ENCODE measurements at places on chromosomes 5 and 9.

GRCh38 chr5:132266031-132266835 lies 8.7 kb downstream of the PDLIM4 start:
- DNase-seq = no peak

DNA sequence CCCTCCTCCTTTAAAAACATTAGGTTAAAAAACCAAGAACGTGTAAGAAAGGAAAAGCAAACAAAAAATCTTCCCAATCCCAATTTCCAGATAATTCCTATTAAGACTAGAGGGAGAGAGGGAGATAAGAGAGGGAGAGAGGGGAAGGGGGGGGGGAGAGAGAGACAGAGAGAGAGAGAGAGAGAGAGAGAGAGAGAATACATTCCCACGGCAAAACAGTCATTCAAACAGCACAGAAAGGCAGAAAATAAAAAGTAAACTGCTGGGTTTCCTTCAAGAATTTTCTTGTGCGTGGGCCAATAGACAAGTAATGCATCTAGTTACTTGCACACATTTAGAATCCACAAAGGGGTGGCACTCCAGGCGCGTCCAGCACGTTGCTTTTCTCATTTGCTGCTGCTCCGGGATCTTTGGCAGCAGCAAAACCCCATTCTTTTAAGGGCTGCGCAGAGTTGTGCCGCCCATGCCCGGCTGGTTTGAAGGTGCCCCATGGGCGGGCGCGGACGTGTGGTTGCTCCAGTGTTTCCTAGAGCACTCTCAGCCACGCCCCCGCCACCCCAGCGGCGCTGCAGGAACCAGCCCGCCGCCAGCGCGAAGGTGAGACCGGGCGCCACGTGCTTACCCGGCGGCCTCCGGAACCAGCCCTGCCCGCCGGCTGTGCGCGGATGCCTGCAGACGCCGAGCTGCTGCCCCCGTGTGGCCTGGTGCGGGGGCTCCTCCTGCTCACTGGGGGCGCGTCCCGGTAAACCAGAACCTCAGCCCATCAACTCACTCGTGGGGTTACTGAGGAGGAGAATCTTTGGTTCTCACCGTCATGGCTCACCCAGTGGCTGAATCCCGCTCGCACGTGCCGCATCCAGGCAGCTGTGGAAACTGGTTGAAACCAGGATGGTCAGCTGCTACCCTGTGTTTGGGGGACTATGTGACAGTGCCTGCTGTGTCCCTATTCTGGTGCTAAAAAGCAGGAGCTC lies 44.6 kb downstream of the STC2 start:
- DNase-seq = peak; percentile 48

DNA sequence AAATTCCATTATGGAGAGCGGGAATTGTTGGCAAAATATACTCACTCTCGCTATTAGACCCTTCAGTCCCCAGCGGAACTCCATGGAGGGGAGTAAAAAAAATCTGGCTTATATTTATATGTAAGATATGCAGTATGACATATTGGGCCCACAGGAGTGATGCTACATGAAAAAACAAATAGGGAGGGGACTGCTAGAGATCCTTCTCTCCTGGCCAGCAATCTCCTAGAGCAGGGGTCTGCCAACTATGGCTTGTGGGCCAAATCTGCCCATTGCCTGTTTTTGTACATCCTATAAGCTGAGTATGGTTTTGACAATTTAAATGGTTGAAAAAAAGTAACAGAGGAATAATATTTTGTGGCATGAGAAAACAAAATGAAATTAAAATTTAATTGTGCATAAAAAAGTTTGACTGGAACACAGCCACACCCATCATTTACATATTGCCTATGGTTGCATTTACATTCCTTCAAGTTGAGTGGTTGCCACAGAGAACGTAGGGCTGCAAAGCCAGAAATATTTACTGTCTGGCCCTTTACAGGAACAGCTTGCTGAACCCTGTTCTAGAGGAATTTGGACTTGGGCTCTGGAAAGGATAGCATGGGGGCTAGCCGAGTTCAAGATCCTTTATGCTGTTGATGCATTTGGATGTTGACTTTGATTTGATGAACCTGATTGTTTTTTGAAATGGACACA lies 197.3 kb upstream of the CLINT1 start:
- DNase-seq = no peak

DNA sequence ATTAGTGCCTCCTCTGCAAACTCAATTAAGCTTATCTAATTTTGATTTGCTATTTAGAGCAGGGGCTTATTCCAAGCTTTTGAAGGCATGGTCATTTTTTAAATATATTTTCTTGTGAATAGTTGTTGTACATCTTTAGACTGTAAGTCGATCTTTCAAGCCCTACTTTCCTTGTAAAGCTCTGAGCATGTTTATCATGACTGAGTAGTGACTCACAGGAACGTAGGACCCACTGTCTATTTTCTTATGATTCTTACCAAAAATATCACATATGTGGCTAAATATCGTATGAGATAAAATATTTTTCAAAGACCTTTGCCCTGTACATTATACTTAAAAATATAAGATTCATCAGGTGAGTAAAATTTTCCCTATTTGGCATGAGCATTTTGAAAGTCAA lies 440.4 kb upstream of the GRIN3A start:
- DNase-seq = no peak

DNA sequence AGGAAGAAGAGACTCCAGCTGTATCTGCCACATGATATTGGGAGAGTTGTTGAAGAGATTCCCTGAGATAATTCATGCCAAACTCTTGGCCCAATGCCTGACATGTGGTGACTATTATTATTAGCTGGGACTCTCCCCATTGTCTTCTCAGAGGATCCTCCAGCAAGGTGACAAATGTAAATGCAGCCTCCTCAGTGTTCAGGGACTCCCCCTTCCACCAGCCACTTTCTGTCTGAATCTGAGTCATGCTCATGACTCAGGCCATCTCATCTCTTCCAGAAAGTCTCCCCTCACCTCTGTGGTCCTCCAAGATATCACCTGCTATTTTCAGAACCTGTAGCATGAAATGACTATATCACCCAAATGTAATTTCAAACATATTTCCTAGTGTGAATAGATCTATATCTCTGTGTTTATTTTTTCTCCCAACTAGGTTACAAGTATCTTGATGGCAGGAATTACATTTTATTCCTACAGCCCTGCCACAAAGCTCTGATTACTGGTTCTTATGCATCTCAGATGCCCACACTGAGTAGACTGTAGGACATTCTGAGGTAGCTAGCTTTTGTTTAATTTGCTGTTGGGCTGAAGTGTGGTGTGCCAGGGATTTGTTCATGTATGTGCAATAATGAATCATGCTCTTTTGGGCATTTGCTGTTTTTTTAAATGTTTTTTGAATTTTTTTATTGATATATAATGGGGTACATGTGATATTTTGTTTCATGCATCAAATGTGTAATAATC lies 126.6 kb upstream of the IL12B start:
- peak; percentile 31 for DNase-seq

DNA sequence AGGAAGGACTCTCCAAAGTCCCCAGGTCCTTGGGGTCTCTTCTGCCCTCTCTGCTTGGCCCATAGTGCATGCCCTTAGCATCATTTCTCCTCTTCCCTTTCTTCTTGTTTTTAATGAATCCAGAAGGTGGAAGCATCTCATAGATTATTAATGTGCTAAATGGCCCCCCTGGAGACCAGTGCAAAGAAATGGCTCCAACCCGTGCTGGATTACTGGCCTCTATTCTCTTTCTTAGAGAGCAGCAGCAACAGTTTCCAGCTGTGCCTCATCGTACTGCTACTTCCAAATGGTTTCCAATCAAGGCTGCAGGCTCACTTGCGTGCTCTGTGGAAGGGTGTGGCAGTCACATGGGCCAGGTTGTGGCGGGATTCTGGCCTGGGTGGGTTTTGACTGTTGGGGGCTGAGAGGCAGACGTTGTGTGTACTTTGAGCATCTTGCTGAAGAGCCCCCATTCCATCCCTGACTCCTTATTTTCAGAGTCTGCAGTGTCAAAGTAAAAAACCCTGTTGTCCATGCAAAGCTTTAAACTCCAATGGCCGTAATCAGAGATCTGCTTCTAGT lies 139.7 kb downstream of the GABBR2 start:
- DNase-seq = no peak

GRCh38 chr5:39732166-39732565 lies 307.4 kb upstream of the DAB2 start:
- DNase-seq = no peak

GRCh38 chr9:19967888-19968459 lies 179.1 kb upstream of the SLC24A2 start:
- DNase-seq = no peak

DNA sequence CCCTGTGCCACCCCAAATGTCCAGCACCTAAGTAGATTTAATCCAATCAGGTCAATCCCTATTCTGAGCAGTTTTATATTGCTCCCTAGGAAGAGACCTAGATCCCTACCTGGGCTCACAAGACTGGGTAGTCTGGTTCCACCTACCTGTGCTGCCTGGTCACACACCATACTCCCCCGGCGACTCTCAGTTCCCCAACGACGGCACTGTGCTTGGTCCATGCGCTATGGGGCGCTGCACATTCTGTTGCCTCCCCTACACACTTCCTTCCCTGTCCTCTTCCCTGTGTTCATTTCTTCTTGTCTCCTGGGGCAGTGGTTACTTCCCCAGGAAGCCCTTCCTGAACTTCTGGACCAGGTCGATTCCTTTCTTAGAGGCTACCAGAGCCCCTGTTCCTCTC lies 109.9 kb upstream of the IL12B start:
- no peak for DNase-seq

DNA sequence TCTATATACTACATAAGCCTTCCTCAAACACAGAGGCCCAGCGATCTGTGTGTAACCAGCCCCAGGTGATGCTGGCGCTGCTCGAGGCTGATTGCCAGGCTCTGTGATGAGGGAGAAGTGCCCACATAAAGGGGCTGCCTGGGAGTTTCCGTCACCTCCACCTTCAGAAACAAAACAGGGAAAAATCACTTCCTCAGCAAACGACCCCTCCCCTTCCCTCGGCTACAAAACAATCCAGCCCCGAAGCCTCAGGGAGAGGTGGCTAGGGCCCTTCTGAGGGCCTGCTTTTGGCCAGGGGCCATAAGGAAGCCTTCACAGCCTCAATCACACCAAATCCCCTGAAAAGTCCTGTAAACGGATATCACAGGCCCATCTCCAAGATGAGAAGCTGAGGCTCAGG lies 51.1 kb downstream of the DAP start:
- DNase-seq = no peak

DNA sequence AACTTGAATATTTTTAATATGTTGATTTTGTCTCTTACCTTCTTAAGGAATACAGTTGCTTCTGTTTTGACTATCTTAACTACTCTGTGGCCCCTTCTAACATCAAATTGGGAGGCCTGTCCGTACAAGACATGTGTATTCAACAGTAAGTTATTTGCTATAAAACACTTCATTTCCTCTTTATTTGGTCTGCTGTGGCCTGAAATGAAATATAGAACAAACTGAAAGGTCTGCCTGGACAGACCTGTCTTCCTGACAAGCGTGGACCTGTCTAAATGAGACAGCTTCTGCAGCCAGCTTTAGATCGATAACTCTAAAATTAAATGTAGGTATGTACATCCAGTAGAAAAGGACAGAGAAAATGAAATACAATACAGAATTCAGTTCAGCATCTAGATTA lies 2.2 kb upstream of the LPAR1 start:
- no peak for DNase-seq
